ENCODE measurements at places on chromosomes 12 and 14. TPM values are rescaled to one million over a fixed set of nuclear protein-coding genes. Genes with fewer than 3 reads are reported as not detected.

The CFAP73 gene
- 0.28 TPM for total RNA-seq

The KRT83 gene
- not detected for total RNA-seq

The POTEG gene
- not detected for total RNA-seq

The KRT77 gene
- not detected for total RNA-seq

The TCL1A gene
- not detected for total RNA-seq

The PPP1CC gene
- 140 TPM for total RNA-seq

The KLRC3 gene
- total RNA-seq, result 9.6 TPM

The TRHDE gene
- 0.02 TPM for total RNA-seq

The ACVRL1 gene
- total RNA-seq, result not detected

The CAND1 gene
- total RNA-seq, result 140 TPM

The SCNN1A gene
- total RNA-seq, result not detected

The GEMIN2 gene
- 15.6 TPM for total RNA-seq

The IL31 gene
- total RNA-seq, result not detected

The MORN3 gene
- total RNA-seq, result 0.17 TPM

The ZBTB42 gene
- total RNA-seq, result 1.3 TPM

The WNT5B gene
- total RNA-seq, result 0.47 TPM

The CCDC196 gene
- not detected for total RNA-seq

The WSCD2 gene
- not detected for total RNA-seq

The EIF2S3B gene
- 0.45 TPM for total RNA-seq

The PRICKLE1 gene
- not detected for total RNA-seq

The PLD4 gene
- total RNA-seq, result not detected

All from natural killer cell treated with Interleukin-12 subunit alpha and Interleukin-12 subunit beta and Interleukin-15 and Interleukin-18, amount 100 ng/mL, for 72 hours (primary cell).